ENCODE measurements at places on chromosomes 6 and 20.

DNA sequence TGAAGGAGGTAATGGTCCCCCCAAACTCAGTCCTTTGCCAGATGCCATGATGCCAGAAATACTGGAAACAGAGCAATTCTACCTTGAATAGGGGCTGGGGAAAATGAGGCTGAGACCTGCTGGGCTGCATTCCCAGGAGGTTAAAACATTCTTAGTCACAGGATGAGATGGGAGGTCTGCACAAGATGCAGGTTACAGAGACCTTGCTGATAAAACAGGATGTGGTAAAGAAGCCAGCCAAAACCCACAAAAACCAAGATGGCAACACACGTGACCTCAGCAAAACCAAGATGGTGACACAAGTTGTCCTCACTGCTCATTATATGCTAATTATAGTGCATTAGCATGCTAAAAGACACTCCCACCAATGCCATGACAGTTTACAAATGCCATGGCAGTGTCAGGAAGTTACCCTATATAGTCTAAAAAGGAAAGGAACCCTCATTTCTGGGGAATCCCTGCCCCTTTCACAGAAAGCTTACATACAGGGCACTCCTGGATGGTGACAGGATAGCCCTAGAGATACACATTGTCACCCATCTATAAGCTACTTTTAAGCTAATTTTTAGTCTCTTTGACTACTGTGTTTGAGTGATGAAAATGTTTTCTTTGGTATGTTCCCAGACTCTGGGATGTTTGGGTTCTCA lies 979.7 kb downstream of the TBC1D32 start:
- no peak for DNase-seq

GRCh38 chr6:130377915-130378314 lies 12.1 kb downstream of the TMEM200A start:
- DNase-seq = no peak

- no peak for DNase-seq
Measured at GRCh38 chr20:48801197-48801596, 26.6 kb downstream of the PREX1 start.

- no peak for DNase-seq
Measured at GRCh38 chr20:40678286-40678875, 10.7 kb downstream of the MAFB start.

DNA sequence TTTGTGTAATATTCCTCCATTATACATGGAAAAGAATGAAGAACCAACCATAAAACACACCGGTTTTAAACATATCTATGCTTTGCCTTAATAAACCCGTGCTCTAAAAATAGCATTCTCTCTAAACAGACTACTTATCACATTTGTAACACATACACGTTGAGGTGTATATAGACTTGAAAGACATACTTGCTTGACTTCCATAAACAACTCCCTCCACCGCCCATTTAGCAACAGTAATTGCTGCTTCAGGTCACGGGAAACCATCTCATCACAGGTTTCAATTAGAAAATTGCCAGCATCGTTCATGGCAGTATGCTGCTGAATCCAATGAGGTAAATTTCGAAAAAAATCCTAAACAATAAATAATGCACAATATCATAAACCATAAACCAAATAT lies 174.0 kb downstream of the SYNE1 start:
- no peak for DNase-seq

DNA sequence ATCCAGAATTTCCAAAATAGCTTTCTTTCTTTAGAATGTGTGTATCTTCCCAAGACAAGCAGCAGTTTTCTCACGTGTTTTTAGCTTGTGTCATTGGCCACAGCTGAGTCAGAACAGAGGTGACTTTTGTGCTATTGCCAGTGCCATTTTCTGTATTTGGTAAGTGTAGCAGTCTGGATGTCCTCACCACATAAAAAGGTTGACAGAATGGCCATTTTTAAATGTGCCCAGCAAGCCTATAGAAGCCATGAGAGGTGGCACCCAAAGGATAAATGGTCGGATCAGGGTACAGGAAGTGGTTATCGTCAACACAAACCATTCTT lies 269.5 kb upstream of the HSF2 start:
- DNase-seq = no peak

DNA sequence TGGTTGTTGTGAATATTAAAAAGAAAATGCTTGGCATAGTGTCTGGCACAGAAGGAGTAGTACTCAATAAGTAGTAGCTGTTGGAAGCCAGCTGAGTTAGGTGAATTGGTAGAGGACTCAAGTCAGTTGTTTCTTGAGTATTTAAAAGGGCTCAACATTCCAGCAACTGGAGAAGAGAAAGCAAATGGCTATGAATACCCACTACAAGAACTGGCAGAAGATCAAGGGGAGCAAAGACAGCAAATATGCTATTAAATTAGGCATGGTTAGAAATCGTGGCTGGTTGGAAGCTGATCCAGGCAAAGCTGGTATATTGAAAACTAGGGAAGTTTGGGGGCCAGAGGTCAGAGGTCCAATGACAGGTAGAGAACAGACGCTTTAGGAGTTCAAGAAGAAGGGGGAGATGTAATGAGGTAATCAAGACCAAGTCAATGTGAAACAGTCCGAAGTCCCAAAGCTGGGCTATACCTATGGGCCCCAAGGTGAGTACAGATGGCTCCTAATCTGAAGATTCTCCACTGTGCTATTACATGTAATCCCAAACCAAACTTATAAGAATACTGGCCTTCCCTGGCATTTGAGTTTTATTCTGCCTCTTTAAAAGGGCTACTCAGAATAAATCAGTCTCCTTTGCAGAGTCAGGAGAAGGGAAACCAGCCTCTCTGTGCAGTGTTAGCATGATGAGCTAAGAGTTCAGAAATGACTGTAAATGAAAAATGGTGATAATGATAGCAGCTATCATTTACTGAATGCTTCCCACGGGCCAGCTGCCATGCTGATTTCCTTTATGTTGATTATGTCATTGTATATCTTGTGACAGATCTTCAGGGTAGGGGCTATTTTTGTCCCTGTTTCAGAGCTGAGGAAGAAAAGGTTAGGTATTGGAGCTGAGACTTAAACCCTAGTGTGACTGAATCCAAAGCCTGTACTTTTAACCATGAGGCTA lies 122.3 kb downstream of the ANKS1A start:
- no peak for DNase-seq

GRCh38 chr6:168415098-168415992 lies 25.6 kb upstream of the SMOC2 start:
- DNase-seq = no peak

DNA sequence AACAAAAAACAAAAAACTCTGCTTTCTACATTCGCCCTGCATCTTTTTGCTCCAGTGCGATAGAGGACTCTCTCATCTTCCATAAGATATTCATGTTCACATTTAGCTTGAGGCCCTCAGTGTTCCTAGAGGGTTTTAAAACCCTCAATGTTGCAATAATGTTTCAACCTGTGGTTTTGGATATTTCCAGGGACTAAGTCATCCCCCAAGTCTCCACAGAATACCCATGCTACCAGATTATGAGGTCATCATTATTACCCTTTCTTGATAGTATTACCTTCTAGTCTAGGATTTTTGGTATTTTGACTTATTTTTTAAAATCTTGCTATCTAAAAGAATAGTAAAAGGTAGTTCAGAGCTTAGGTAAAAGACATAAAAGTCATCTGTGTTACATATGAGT lies 480.5 kb upstream of the ID4 start:
- DNase-seq = no peak

GRCh38 chr6:114024746-114025145 lies 53.8 kb upstream of the HDAC2 start:
- DNase-seq = no peak

DNA sequence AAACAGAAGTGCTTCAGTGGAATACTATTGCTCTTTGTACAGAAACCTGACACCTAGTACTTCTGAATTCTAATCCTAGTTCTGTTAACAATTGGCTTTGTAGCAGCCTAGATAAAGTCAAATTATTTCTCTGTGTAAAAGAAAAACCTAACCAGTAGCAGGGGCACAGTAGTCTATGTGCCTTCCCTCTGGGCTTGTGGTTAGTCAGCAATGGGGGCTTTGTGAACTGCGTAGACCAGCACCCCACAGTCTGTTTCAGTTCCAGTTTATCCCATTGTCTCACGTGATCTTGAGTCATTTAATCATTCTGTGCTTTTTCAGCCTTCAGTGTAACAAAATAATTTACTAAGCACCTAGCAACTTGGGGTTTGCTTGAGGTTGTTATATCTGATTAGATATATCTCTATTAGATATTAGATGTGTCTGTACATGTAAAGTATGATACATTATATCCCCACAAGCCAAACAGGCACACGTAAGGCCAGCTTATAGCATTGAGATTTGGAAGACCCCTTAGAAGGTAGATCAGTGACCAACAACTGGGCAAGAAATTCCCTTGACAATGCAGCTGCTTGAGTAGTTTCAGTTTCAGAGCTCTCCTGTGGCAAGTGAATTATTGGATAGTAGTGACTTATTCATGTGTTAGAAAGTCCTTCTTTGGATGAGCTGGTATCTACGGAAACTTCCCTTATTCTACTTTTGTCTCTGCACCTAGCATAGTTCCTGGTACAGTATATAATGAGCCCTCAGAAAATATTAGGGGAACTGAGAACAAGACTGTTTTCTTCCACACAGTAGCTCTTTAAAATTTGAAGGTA lies 27.9 kb upstream of the CCR6 start:
- DNase-seq = no peak

GRCh38 chr6:124881898-124882578 lies 80.2 kb upstream of the RNF217 start:
- DNase-seq = no peak

DNA sequence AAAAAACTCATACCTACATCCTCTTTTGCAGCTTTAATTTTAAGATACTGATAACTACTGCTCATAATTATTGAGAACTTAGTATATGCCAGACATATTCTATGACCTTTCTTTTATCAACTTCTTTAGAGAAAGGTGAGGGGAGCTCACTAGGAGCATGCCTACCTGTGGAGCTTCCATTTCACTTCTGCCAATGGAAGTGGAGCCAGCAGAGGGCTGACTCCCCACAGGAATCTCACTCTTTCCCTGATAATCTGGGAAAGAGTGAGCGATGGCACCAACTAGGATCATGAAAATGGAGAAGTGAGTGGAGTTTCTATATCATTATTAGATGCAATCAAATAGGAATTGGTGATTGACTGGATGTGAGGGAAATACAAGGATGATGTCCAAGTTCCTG lies 484.9 kb downstream of the LMBRD1 start:
- no peak for DNase-seq

GRCh38 chr6:14811775-14812428 lies 434.0 kb upstream of the JARID2 start:
- no peak for DNase-seq

DNA sequence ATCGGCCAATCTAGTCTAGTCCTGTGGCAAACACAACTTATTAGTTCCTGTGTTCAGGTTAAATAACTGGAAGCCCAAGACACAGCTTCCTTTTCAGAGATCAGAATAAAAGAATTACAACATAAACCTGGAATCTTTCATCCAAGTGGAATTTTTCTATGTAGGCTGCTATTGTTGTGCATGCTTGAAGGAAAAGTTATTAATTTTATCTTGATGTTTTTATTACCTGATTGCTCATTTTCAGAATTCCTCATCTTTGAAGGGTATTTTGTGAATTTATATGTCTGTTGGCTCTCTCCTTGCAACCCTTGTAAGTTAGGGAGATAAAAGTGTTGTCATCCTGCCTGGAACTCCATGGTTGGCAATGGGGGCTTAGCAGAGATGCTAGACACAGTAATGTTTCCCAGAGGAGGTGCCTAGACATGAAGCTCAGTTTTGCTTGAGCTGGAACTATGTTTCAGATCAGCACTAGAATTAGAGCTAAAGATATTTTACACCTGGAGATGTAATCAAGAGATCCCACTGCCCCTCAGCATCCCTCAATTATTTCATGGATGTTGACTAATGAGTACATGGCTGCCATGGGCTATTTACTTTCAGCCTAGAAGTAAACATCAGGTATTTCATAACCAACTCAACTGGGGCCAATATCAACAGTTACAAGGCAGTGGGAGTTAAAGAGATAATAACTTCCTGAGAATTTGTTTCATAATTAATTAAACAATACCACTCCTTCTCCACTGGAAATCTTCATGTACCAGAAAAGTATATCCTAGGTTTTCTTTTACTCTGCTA lies 367.0 kb upstream of the MARCKS start:
- no peak for DNase-seq

DNA sequence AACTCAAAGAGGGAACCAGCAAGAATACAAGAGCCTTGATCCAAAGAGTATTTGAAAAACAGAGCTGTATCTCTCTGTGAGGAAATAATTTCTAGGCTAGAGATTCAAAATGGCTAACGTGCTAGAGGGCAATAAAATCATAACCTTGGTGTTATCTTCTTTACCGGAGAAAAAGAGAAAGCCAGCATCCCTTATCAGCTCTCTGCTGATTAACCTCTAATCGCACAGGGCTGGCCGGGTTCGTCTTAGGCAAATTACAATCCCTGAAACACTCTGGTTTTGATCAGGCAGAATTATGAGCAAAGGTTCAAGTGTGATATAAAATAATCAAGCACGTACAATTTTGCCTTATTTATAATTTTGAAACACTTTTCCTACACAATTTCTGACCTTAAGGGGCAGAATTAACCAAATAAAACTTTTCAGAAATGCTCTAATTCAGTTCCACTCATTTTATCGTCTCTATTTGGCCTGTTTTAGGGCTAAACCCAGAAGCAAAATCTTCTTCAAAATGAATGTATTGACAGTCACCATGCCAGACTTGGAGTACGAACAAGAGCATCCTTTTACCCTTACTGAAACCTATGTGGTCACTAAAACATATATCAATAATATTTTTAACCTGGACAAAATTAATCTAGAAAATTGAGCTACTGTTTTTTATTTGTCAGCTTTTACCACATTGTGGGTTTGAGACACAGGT lies 13.7 kb downstream of the PSMB9 start:
- DNase-seq = no peak

DNA sequence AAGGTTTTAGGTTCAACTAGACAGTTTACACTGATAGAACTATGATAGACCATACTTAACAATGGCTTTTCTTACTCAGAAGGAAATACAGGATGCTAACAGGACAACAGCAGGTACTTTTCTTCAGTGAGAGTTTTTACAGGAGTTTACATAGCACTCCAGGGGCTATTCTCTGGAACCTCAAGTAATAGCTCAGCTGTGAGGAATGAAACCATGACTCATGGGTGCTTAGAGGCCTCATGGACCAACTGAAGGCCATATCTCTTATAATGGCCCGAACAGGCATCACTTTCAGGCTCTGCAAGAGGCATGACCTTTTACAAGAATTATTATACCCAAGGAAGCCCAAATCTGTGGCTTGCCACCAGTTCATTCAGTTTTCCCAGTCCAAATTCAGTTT lies 31.8 kb downstream of the TREML1 start:
- no peak for DNase-seq

DNA sequence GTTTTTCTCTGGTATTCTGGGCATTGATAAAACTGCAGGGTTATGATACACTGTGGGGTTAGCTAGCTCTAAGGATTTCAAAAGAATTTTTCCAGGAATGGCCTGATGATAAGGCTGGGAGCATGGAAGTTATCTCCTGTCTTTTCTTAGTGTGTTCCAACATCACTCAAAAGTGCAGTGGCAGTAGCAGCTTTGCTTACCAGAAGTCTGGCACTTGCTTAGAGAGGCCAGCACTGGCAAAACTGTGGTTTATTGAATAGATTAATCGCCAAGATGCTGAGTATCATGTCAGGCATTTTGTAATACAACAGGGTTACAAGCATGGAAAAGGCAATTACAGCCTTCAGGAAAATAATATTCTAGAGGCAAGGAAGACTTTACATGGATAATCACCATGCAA lies 719.5 kb upstream of the GJE1 start:
- no peak for DNase-seq
